Activated T-cell treated with anti-CD3 and anti-CD28 coated beads for 4 hours (primary cell): ENCODE measurements at places on chromosomes 4 and X.

- no peak for DNase-seq
Observed at GRCh38 chrX:69144838-69145680, 20.2 kb downstream of the PJA1 start.

DNA sequence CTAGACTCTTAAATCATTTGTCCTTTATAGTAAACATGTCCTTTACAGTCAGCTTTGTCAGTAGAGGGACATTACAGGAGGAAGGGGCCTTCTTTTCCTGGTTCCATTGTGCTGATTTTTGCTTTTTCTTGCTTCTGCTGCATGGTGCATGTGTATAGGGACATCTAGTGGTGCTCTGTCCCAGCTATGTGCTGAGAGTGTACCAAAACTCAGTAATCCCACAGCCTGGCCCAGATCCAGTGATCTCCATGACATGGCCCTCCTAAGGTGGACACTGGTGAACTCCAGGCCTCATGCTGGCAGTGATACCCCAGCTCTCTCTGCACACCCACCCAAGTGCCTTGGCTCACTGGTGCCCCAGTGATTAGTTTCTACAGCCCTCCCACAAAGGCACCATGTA is 45.2 kb downstream of the MAGEB17 start:
- DNase-seq, result no peak

DNA sequence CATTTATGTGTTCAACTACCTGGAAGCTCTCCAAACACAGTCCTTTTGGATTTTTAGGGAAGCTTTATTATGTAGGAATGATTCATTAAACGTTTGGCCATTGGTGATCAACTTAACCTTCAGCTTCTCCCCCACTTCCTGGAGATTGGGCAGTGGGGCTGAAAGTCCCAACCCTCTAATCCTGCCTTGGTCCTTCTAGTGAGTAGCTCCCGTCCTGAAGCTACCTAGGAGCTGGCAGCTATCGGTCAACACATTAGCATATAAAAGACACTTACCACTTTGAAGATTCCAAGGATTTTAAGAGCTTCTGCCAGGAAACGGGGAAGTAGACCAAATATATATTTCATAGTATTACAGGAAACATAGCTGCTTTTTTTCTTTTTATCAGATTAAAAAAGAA is 69.7 kb downstream of the MCUB start:
- DNase-seq, result no peak

DNA sequence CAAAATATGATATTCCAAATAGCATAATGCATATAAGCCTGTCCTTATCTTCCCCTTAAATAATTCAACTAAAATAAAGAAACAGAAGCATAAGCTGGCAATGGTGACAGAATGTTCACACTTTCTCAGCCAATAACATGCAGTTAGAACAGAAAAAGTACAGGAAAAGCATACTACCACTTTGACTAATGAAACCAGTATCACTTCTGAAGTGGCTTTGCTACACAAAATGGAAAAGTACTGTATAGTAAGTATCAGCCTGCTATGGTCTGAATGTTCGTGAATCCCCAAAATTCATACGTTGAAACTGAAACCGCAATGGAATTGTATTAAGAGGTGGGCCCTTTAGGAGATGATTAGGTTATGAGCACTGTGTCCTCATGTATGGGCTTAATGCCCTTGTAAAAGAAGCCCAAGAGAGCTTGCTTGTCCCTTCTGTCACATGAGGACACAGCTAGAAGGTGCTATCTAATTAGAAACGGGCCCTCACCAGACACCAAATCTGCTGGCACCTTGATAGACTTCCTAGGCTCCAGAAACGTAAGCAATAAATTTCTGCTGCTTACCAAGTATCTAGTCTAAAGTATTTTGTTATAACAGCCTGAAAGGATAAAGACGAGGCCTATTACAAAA is 102.6 kb downstream of the PRDM5 start:
- no peak for DNase-seq

DNA sequence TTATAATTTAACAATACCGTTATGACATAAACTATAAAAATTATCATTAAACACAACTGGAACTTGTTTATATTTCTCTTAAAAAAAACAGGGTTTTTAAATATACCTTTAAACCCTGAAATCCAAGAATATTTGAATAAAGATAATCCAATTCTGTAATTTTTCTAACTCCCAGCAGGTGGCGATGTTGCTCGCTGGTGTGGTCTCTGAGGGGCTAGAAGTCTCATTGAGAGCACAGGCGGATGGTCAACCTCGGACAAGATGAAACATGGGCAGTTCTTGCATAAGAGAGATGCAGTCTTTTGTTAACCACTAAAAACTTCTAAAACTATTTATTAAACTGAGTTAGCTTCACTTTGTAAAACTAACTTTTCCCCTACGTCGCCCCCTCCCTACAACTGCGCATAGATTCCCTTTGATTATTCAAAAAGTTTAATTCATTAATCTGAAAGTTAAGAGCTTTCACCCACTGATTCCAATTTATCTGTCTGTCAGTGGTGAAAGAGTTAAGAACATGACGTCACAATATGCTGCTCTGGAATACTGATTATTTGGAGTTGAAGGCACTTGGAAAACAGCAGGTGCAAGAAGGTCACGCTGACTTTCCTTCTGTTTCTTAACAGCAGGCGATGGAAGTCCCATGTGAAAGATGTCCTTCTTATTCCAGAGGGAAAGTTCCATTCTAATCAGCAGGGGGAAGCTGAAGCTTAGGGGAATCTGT is 29.5 kb downstream of the DMP1 start:
- DNase-seq, result no peak
